Astrocyte (in vitro differentiated cells and primary cell): ENCODE measurements at places on chromosomes 16 and 17. TPM values are rescaled to one million over a fixed set of nuclear protein-coding genes. Genes with fewer than 3 reads are reported as not detected.

The IGF2BP1 gene
- total RNA-seq = 241 and 260 TPM in 2 replicates

DNA sequence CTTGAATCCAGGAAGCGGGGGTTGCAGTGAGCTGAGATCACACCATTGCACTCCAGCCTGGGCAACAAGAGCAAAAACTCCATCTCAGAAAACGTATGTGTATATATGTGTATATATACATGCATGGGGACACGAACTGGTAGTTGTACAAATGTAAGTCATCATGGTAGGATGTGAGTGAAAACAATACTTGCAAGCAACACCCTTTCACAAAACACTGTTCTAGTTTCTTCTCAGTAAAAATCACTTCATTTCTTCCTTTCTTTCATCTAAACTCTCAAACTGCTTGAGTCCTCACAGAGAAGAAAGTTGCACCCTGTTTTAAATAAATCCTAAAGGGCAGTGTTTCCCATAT is 51.8 kb downstream of the METTL16 start:
- peak overlapping the region; percentile 59 for H3K27ac ChIP-seq
- H3K4me1 ChIP-seq = peaks cover 14% of the 10 kb centered on the region
- no peak overlapping the region for H3K4me3 ChIP-seq
- no peak for DNase-seq
- no peaks in the 10 kb centered on the region for H3K27me3 ChIP-seq

The SPATA22 gene
- total RNA-seq = not detected in 2 replicates

DNA sequence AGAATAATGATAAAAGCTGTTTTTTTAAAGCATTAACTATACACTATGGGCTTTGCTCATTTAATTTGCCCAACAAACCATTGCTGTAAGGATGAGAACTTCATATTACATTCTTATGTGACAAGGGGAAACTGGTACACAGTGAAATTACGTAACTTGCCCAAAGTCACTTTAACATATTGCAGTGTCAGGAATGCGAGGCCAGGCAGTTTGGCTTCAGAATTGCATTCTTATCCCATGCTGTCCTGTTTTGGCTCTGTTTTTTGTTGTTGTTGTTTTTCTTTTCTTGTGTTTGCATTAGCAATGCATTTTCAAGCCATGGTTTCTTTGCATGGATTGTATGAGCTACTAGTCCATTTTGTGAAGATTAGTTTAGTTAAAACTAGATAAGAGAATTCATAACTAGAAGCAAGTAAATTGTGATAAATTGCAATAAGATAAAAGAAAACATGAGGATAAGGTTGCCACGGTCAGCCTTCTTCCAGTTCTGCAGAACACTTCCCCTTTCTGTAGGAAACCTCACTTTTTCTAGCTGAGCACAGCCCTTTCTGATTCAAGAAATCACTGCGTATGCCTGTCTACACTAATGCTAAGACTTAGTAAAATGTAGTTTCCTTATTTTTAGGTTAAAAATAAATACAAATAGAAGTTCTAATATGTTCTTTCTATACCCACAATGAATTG is 221.3 kb upstream of the KCNJ16 start:
- no peaks in the 10 kb centered on the region for H3K36me3 ChIP-seq
- no peak overlapping the region for H3K27ac ChIP-seq
- peak; percentile 36 for DNase-seq

DNA sequence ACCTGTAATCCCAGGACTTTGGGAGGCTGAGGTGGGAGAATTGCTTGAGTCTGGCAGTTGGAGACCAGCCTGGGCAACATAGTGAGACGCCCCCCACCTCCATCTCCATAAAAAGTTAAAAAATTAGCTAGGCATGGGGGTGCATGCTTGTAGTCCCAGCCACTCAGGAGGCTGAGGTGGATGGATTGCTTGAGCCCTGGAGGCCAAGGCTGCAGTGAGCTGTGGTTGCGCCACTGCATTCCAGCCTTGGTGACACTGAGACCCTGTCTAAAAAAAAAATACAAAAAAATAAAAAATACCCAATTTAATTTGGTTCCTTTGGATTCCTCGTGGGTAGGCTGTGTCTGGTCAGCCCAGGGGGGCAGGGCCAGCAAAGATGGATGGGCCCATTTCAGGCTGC is 26.1 kb upstream of the TAC4 start:
- H3K27ac ChIP-seq = no peak overlapping the region
- H3K4me3 ChIP-seq = no peak overlapping the region
- H3K36me3 ChIP-seq = no peaks in the 10 kb centered on the region
- DNase-seq = no peak
- H3K27me3 ChIP-seq = peaks cover 9% of the 10 kb centered on the region

The PPP4C gene
- total RNA-seq = 140 TPM in 2 replicates

DNA sequence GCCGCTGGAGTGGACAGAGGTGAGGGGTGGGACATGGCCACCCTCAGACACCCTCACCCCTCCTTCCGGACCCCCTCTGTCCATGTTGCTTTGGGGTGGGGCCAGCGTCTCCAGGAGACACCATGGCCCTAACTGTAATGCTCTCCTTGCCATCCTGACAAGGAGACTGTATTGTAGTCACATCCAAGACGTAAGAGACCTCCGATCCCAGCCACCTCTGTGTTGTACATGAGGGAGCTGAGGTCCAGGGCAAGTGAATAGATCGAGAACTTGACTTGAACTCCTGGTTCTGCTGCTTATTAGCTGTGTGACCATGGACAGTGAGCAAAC is 30.2 kb downstream of the POLR3E start:
- H3K36me3 ChIP-seq = peaks cover 21% of the 10 kb centered on the region
- H3K4me3 ChIP-seq = no peak overlapping the region
- H3K4me1 ChIP-seq = no peaks in the 10 kb centered on the region
- no peaks in the 10 kb centered on the region for H3K27me3 ChIP-seq

DNA sequence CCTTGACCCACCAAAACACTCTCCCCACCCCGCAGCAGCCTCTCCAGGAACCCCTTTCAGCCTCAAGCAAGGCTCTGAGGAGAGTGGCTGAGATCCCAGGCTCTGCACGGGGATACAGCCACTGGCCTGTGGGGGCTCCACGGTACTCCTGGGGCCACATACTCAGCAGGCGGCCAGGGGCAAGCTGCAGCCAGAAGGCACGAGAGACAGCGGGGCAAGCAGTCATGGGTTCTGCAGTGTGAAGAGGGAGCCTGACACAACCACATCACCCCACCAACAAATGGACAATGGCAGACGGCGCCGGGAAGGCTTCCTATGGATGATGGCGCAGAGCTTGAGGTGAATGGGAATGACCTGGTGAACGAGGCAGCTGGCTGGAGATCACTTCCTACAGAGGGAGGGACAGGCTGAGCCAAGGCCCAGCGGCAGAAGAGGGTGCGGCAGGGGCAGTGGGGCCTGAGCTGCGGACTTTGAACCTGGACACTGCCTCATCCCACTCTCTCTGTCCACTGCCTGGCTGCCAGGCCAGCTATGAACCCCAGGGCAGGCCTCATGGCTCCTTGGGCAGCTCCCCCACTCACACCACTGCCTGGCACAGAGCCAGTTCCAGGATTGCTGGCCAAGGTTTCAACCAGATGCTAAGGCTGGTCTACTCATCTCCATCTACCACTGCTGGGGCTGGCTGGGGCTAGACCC is 10.8 kb upstream of the BCAR1 start:
- H3K27ac ChIP-seq = no peak overlapping the region
- no peak for DNase-seq
- no peaks in the 10 kb centered on the region for H3K36me3 ChIP-seq
- peaks cover 45% of the 10 kb centered on the region for H3K4me1 ChIP-seq

GRCh38 chr17:42424991-42425610 is 2.0 kb upstream of the CAVIN1 start:
- no peaks in the 10 kb centered on the region for H3K27me3 ChIP-seq
- H3K36me3 ChIP-seq = no peaks in the 10 kb centered on the region
- no peak overlapping the region for H3K4me3 ChIP-seq
- no peak for DNase-seq
- peaks cover 23% of the 10 kb centered on the region for H3K4me1 ChIP-seq
- no peak overlapping the region for H3K27ac ChIP-seq

GRCh38 chr17:6639586-6640535 is 650 bp downstream of the KIAA0753 start:
- peaks cover 12% of the 10 kb centered on the region for H3K36me3 ChIP-seq
- peaks cover 28% of the 10 kb centered on the region for H3K4me1 ChIP-seq
- H3K27me3 ChIP-seq = no peaks in the 10 kb centered on the region

- no peak overlapping the region for H3K27ac ChIP-seq
- H3K36me3 ChIP-seq = peaks cover 8% of the 10 kb centered on the region
- DNase-seq = no peak
- H3K4me1 ChIP-seq = no peaks in the 10 kb centered on the region
Observed at GRCh38 chr16:84577034-84577803, 40.7 kb downstream of the COTL1 start.

GRCh38 chr17:30379903-30380381 is 1.2 kb downstream of the CPD start:
- no peaks in the 10 kb centered on the region for H3K27me3 ChIP-seq
- DNase-seq = no peak
- H3K4me1 ChIP-seq = peaks cover 17% of the 10 kb centered on the region
- H3K36me3 ChIP-seq = no peaks in the 10 kb centered on the region
- H3K4me3 ChIP-seq = peak overlapping the region; percentile 68

DNA sequence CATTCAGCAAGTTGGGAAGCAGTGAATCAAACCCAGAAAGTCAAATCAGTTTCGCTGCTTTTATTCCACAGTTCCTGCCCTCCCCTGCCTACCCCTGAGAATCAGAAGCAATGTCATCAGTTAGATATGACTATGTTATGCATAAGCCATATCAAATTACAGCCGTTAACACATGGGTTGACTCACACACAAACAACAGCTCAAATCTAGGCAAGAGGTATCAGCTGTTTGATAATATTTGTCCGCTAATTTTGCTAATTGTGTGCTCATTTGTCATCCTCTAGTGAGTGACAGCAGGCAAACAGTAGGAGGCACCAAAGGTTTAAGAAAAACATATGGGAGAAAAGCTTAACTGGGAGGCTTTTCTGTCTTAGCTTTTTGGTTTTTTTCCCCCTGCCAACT is 327.4 kb upstream of the CCL2 start:
- no peaks in the 10 kb centered on the region for H3K4me1 ChIP-seq
- no peak overlapping the region for H3K4me3 ChIP-seq
- H3K27me3 ChIP-seq = no peaks in the 10 kb centered on the region
- DNase-seq = peak; percentile 24
- H3K27ac ChIP-seq = no peak overlapping the region
- no peaks in the 10 kb centered on the region for H3K36me3 ChIP-seq

The GNGT2 gene
- total RNA-seq = 1.1 TPM in 1 of 2 replicates, not detected in the other

- no peak overlapping the region for H3K27ac ChIP-seq
- no peak for DNase-seq
- no peaks in the 10 kb centered on the region for H3K4me1 ChIP-seq
Observed at GRCh38 chr17:57236686-57237299, 19.5 kb upstream of the MSI2 start.

The C17orf113 gene
- total RNA-seq = 0.19 and 0.23 TPM in 2 replicates

GRCh38 chr17:72822358-72823023 is 270.0 kb downstream of the SLC39A11 start:
- H3K27ac ChIP-seq = no peak overlapping the region
- H3K27me3 ChIP-seq = no peaks in the 10 kb centered on the region

The SDR42E2 gene
- not detected in 2 replicates for total RNA-seq

- no peaks in the 10 kb centered on the region for H3K27me3 ChIP-seq
- DNase-seq = no peak
- H3K4me3 ChIP-seq = no peak overlapping the region
- H3K4me1 ChIP-seq = no peaks in the 10 kb centered on the region
- no peaks in the 10 kb centered on the region for H3K36me3 ChIP-seq
- no peak overlapping the region for H3K27ac ChIP-seq
Observed at GRCh38 chr17:22484826-22485225, 792.5 kb downstream of the KCNJ18 start.

- peaks cover 64% of the 10 kb centered on the region for H3K27me3 ChIP-seq
- peaks cover 5% of the 10 kb centered on the region for H3K4me1 ChIP-seq
- no peak overlapping the region for H3K27ac ChIP-seq
- no peaks in the 10 kb centered on the region for H3K36me3 ChIP-seq
- DNase-seq = no peak
- H3K4me3 ChIP-seq = no peak overlapping the region
Observed at GRCh38 chr16:57884655-57885133, 82.4 kb upstream of the KIFC3 start.

GRCh38 chr17:67995570-67996263 is 552 bp downstream of the C17orf58 start:
- H3K27ac ChIP-seq = no peak overlapping the region
- peaks cover 23% of the 10 kb centered on the region for H3K4me1 ChIP-seq
- H3K4me3 ChIP-seq = peak overlapping the region; percentile 71
- no peaks in the 10 kb centered on the region for H3K36me3 ChIP-seq

The HES7 gene
- total RNA-seq = 0.64 and 1.0 TPM in 2 replicates

GRCh38 chr17:73099511-73099910 is 7.0 kb upstream of the SLC39A11 start:
- H3K27ac ChIP-seq = no peak overlapping the region
- no peaks in the 10 kb centered on the region for H3K4me1 ChIP-seq
- no peak for DNase-seq
- no peaks in the 10 kb centered on the region for H3K36me3 ChIP-seq

GRCh38 chr17:32386844-32387243 is 36.9 kb downstream of the ZNF207 start:
- H3K27me3 ChIP-seq = no peaks in the 10 kb centered on the region
- no peak overlapping the region for H3K4me3 ChIP-seq
- no peak overlapping the region for H3K27ac ChIP-seq
- DNase-seq = no peak
- no peaks in the 10 kb centered on the region for H3K4me1 ChIP-seq

The CIBAR2 gene
- not detected in 2 replicates for total RNA-seq

The WNT9B gene
- total RNA-seq = 0.48 and 0.84 TPM in 2 replicates

The EPX gene
- total RNA-seq = not detected in 2 replicates

- no peaks in the 10 kb centered on the region for H3K27me3 ChIP-seq
- H3K36me3 ChIP-seq = no peaks in the 10 kb centered on the region
- H3K4me1 ChIP-seq = no peaks in the 10 kb centered on the region
- no peak overlapping the region for H3K27ac ChIP-seq
Observed at GRCh38 chr17:31132977-31133376, 38.2 kb downstream of the NF1 start.

DNA sequence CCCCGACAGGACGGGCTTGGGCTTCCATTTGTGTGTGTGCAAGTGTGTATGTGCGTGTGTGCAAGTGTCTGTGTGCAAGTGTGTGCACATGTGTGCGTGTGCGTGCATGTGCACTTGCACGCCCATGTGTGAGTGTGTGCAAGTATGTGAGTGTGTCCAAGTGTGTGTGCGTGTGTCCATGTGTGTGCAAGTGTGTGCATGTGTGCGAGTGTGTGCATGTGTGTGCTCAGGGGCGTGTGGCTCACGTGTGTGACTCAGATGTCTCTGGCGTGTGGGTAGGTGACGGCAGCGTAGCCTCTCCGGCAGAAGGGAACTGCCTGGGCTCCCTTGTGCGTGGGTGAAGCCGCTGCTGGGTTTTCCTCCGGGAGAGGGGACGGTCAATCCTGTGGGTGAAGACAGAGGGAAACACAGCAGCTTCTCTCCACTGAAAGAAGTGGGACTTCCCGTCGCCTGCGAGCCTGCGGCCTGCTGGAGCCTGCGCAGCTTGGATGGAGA is 23.1 kb upstream of the ITGAX start:
- no peaks in the 10 kb centered on the region for H3K36me3 ChIP-seq
- no peak overlapping the region for H3K27ac ChIP-seq
- no peaks in the 10 kb centered on the region for H3K4me1 ChIP-seq

GRCh38 chr17:76036497-76037261 is 9.6 kb upstream of the EVPL start:
- H3K4me1 ChIP-seq = no peaks in the 10 kb centered on the region
- H3K4me3 ChIP-seq = no peak overlapping the region
- peaks cover 39% of the 10 kb centered on the region for H3K36me3 ChIP-seq
- no peak overlapping the region for H3K27ac ChIP-seq
- DNase-seq = no peak

The MYH1 gene
- total RNA-seq = not detected in 2 replicates

The FOXO3B gene
- total RNA-seq = 7.1 and 9.8 TPM in 2 replicates

- H3K4me3 ChIP-seq = no peak overlapping the region
- no peak overlapping the region for H3K27ac ChIP-seq
- no peaks in the 10 kb centered on the region for H3K27me3 ChIP-seq
- peaks cover 35% of the 10 kb centered on the region for H3K36me3 ChIP-seq
- H3K4me1 ChIP-seq = peaks cover 5% of the 10 kb centered on the region
- DNase-seq = no peak
Observed at GRCh38 chr16:4454623-4455022, 19.8 kb downstream of the NMRAL1 start.
